ENCODE measurements at places on chromosomes 6 and 20.

DNA sequence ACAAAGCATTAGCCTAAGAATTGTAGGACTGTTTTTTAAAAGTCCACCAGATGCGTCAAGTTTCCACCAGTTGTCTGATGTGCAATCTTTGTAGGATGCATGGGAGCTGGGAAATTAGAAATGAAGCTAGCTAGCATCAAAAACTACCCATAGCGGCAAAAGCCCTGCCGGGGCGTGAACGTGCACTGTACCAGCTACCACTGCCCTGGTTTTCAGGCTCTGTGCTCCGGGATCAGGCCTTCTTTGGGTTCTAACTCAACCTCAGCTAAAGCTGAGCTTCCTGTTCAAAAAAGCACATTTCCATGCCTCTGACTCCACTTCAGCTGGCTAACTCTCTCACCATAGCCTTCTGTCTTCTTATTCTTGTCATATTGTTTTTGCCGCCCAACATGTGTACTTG lies 26.9 kb upstream of the FUCA2 start:
- no peak for DNase-seq

DNA sequence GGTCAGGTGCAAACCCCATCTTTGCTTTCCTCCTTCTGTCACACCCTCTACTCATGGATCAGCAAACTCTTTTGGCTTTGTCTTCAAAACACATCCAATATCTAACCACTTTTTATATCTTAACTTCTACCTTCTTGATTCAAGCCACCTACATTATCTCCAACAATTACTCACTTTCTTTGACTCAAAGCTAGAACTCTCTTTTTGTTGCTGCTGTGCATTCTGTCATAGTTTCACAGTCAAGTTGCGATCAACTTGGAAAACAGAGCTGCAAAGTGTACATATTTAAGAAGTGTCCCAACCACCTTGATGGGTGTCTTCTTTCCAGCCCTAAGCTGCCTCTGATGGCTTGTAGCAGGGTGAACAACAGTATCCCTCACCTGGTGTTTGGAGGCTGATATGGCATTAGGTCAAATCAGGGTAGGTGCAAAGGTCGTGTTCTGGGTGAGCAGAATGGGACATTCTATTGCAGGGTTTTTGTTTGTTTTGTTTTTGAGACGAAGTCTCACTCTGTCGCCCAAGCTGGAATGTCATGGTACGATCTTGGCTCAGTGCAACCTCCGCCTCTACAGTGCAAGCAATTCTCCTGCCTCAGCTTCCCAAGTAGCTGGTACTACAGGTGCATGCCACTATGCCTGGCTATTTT lies 43.4 kb upstream of the RALGAPA2 start:
- no peak for DNase-seq

- DNase-seq = no peak
Observed at GRCh38 chr20:47963022-47963421, 177.7 kb upstream of the SULF2 start.

DNA sequence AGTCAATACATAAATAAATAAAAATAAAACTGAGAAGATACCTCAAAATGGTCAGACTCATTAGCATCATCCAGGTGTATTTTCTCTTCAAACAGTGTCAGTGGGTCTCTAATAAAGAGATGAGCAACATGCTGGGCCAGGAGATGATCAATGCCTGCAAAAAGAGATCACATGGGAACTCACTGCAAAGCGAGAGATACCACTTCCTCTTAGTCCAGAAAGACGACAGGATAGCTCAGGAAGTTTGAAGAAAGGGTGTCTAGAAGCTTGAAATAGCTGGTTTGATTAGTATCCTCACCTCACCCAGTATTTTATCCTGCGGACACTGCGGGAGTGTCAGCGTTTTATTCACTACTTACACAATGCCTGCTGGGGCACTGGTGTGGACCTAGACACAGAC lies 38.0 kb downstream of the GCLC start:
- DNase-seq = no peak

DNA sequence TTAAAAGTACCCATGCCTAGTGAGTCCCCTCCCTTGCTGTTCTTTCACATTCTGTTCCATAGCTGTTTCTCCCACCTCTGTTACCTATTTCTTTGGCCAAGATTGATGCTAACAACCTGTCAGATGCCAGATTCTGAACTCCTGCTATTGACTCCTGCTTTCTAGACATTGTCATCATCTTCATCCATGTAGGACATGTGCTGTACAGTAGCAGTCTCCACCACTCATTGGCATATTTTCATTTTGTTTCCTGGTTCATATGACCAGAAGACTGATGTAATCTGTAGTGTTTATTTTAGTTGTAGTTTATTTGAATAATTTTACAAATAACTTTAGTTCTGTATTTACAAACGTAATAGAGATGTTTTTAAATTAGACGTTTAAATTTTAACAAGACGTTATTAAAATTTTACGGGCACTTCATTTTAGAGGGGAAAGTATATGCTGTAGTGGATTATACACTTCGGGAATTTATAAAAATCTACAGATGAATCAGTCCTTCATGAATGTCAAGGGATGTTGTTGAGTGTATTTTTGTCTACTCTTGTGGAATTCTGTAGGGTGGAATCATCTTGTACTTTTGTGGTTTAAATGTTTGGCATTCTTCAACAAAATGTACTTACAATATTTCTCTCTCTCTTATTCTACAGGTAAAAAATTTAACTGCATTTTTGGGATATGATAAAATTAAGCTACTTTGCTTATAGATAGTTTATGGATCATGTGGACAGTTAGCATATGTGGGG lies 34.1 kb downstream of the TRMT11 start:
- no peak for DNase-seq

- no peak for DNase-seq
Observed at GRCh38 chr6:14819840-14820420, 425.9 kb upstream of the JARID2 start.

- DNase-seq = no peak
Observed at GRCh38 chr6:104686550-104687175, 173.1 kb downstream of the HACE1 start.

DNA sequence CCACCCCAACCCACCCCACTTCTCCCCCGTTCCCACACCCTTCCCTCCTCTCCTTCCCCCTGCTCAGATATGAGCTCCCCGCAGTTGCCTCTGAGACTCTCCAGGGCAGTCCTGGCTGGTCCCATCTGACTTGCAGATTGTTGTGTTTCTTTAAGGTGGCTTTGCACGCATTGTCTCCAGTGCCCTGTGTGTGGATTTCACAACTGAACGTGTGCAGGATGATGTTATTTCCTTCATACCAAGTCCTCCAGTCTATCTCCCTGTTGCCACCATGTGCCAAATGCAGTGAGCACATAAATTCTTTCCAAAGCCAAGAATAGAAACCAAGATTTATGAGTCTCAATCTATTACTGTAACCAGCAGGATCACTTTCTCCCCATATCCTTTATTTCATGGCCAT lies 79.1 kb downstream of the TMEM242 start:
- no peak for DNase-seq

- DNase-seq = no peak
Observed at GRCh38 chr6:15810618-15811017, 147.8 kb upstream of the DTNBP1 start.
